MG63 (cell line): ENCODE measurements at places on chromosomes 13 and 19. TPM values are rescaled to one million over a fixed set of nuclear protein-coding genes. Genes with fewer than 3 reads are reported as not detected.

The MCEMP1 gene
- not detected in 2 replicates for total RNA-seq

The ZSCAN5B gene
- total RNA-seq, result not detected in 2 replicates

The KANK2 gene
- 81.9 and 86.7 TPM in 2 replicates for total RNA-seq

The TBCB gene
- total RNA-seq, result 453 and 520 TPM in 2 replicates

The COL4A2 gene
- 50.0 and 85.0 TPM in 2 replicates for total RNA-seq

The PGLYRP1 gene
- total RNA-seq, result not detected in 2 replicates

The TBXA2R gene
- total RNA-seq, result 1.9 and 2.1 TPM in 2 replicates

The ZNF835 gene
- total RNA-seq, result not detected in 2 replicates

The CYP2F1 gene
- not detected in 2 replicates for total RNA-seq

The SPRY2 gene
- 6.9 and 8.2 TPM in 2 replicates for total RNA-seq

DNA sequence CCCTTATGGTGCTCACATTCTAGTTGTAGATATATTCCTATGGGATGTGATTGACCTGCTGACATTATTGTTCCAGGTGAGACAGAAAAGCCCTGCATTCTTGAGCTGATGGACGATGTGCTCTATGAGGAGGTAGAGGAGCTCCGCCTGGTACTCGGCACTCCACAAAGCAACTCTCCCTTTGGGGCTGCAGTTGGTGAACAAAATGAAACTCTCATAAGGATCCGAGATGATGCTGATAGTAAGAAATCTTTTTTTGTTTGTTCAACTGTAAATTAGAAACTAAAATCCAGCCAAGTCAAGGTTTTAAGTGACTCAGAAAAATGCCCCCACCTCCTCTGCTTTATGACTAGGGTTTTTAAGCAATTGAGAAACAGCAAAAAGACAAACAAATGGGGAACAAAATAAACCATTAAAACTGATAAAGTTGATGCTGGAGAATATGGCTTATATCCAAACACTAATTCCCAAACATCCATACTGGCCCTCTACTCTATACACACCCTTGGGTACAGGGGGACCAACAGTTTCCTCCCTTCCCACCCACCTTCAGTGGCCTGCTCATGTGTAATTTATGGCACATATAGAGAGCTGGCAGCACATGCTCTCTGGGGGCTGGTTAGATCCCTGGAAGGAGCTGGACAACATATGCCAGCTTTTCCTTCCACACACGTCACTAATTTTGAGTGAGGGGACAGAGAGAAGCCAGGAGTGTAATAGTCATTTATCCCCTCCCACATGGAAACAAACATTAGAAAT lies 139.6 kb downstream of the STOML3 start:
- DNase-seq, result no peak

DNA sequence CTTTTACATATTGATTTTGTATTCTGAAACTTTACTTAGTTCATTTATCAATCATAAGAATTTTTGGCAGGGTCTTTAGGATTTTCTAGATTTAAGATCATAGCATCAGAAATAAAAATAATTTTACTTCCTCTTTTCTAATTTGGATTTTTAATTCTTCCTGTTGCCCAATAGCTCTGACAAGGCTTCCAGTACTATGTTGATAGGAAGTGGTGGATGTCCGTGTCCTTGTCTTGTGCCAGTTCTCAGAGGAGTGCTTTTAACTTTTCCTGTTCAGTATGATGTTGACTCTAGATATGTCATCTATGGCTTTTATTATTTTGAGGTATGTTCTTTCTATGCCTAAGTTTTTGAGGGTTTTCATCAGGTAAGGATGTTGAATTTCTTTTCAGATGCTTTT lies 7.7 kb upstream of the KIR2DL4 start:
- DNase-seq, result no peak

DNA sequence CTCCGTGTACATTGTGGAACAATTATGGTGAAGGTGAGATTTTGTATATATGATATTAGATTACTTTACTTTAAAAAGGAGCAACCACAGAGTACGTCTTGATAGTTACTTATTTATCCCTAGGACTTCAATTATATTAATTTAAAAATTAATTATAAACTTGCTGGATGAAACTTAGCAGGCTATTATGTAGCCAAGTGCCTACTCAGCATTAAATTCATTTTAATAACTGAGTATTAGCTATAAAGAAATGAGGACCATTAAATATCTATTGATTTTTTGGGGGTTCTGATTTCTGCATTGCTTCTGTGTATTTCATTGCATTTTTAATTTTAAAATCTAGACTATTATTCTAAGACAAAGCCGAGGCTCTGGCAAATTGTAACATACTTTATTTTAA lies 109.4 kb downstream of the HS6ST3 start:
- no peak for DNase-seq

- DNase-seq, result no peak
These were observed 62.9 kb downstream of the DCT start for GRCh38 chr13:94416454-94417080.

- no peak for DNase-seq
These were observed 14.0 kb upstream of the MYADM start for GRCh38 chr19:53853707-53854106.

- peak; percentile 48 for DNase-seq
These were observed 437 bp downstream of the SMARCA4 start for GRCh38 chr19:10961073-10961860.

GRCh38 chr19:8252922-8253589 lies 43.9 kb downstream of the CERS4 start:
- peak; percentile 78 for DNase-seq

GRCh38 chr19:42175952-42176648 lies 41.4 kb downstream of the DEDD2 start:
- DNase-seq, result no peak

DNA sequence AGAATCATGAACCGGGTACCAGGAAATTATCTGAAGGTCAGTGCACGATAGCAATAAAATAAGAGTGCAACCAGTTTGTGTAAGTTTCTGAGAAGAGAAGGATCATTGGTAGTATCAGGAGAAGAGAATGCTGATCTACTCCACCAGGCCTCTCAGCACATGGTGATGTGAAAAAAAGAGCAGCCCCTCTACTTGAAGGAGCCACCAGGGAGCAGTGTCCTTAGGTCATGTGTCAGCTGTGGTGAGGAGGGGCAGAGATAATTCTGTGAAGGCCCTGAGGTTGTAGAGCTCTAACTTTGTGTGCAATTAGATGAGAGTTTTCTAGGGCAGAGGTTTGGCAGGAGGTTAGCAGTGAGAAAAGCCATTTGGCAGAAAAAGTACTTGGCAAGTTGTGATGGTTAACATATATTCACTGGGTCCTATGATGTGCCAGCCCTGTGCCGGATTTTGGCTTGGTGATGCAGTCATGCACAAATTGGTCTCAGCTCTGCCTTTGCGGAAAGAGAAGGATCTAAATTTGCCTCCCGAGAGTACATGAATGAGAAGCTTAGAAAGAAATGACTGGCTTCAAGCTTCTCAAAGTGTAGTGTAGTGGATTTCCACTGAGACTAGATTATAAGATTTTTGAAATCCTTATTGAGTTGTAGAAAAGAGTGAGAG lies 19.2 kb upstream of the ZC3H13 start:
- peak; percentile 73 for DNase-seq

GRCh38 chr13:44032802-44033201 lies 153.1 kb downstream of the LACC1 start:
- no peak for DNase-seq

DNA sequence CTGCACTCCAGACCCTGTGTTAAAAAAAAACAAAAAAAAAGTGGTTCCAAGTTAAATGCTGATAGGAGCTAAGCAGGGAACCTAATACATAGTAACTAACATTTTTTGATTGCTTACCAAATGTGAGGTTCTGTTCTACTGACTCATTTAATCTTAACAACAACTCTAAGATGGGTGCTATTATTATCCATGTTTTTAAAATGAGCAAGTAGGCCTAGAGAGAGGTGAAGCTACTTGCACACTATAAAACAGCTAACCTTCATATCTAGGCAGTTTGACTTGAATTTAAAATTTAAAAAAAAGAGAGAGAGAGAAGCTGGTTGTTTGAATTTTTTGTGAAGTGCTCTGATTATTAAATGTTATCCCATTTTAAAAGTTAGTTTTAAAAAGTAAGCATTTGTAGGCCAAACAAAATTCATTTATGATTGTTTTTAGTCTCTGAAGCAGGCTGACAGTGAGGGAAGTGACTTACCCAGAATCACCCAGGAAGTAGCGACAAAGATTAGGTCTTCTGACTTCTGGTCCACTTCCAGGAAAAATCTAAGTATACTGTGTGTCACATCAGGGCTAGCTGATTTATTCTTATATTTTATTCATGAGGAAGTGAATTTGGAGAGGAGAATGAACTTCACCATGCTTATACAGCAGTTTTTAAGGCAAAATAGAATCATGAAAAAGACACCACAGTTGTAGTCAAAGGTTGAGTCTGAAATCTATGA lies 2.4 kb downstream of the SIGLECL1 start:
- no peak for DNase-seq

- DNase-seq, result no peak
These were observed 7.7 kb upstream of the WDR18 start for GRCh38 chr19:976476-976875.

GRCh38 chr19:48867746-48868113 lies 687 bp downstream of the PLEKHA4 start:
- DNase-seq, result no peak
